ENCODE measurements at places on chromosomes 4 and X. TPM values are rescaled to one million over a fixed set of nuclear protein-coding genes. Genes with fewer than 3 reads are reported as not detected.

The MAGEE2 gene
- not detected for total RNA-seq

The C4orf50 gene
- total RNA-seq, result not detected

DNA sequence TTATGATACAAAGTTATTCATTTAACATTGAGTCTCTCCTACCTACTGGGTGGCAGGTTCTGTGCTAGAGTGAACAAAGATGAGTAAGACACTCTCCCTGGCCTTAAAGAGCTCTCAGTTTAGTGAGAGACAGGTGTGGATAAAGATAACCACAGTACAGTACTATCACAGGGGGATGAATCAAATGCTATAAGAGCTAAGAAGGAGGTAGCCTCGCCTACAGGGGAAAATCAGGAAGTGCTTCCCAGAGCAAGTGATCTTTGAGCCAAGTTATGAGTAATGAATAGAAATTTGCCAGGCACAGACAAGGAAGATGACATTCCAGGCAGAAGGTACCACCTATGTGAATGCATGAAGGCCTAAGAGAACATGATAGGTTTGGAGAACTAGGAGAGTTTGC is 3.4 kb upstream of the IGBP1 start:
- no peak for DNase-seq

DNA sequence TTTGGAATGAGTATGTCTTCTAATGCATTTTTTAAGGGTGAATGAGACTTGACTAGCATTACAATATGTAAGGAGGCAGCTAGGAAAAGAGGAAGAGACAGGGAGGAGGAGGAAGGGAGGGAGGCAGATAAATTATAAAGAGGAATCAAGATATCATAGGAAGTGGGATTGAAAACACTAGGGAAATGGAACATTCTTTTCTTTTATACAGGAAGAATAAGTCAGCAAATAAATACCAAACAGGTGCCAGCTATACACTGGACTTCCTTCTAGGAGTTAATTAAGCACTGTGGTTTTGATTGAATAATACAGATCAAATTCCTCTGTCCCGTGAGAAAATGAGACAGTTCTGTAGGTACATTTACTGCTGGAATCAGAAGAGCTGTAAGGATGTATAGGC is 78.6 kb downstream of the PACRGL start:
- no peak for DNase-seq

Data from Daoy (cell line).